Hematopoietic multipotent progenitor cell treated with erythropoietin and hydrocortisone succinate and interleukin-3 and kit ligand, for 15 days (in vitro differentiated cells): ENCODE measurements at places on chromosomes 16 and 17.

DNA sequence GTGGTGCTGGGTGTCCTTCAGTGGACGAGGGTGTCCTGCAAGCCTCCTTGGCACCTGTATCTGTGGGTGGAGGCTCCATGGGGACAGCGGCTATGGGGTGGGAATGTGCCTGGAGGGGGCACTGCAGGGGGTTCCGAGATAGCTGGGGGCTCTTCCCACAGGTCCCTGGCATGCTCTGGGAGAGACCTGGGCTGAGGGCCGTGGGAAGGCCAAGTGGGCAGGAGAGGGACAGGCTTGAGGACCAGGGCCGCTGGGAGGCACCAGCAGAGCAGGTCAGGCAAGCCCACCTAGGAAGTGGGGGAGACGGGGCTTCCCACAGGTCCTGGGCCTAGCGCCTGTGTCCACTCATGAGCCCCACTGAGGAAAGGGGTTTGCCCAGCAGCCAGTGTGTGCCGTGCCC is 9.7 kb downstream of the LRRC75A start:
- DNase-seq: no peak

GRCh38 chr17:20284570-20285295 is 182.6 kb downstream of the LGALS9B start:
- DNase-seq: no peak

- no peak for DNase-seq
Measured at GRCh38 chr16:13113741-13114140, 212.3 kb downstream of the SHISA9 start.

GRCh38 chr16:85428168-85428898 is 184.8 kb upstream of the GSE1 start:
- peak; percentile 56 for DNase-seq

- DNase-seq: no peak
Measured at GRCh38 chr16:12330946-12331345, 354.4 kb downstream of the SNX29 start.

GRCh38 chr17:83018658-83019193 is 60.7 kb upstream of the METRNL start:
- no peak for DNase-seq

DNA sequence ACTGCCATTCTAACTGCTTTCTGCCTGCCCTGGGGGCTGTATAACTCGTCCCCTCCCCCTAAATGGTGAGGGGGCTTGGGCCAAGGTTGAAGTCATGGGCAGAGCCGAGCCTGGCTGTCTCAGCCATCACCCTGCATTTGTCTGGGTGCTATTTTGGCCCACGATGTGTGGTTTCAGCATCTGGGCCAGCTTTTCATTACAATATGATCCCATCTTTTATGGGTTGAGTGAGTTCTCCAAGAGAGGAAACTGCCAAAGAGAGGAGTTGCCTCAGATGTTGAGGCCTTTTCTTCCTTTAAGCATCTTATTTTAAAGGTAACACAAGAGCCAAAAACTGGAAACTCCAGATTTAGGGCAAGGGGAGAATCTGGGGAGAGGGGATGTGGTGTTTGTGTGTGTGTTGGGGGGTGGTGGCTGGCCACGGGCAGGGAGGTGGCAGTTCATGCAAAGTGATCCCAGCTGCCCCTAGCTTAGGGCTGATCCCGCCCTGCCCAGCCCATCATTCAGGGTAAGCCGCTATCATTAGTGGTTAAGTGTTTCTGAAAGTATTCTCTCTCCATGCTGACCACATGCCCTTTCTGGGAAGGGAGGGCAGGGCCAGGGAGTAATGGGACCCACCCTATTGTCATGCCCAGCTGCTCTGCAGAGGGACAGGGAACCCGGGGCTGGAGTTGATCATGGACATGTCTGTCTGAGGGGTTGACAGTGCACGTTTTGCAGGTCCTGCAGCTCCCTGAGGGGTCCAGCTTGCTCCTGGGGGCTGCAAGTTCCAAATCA is 83.2 kb upstream of the CLEC18A start:
- no peak for DNase-seq

DNA sequence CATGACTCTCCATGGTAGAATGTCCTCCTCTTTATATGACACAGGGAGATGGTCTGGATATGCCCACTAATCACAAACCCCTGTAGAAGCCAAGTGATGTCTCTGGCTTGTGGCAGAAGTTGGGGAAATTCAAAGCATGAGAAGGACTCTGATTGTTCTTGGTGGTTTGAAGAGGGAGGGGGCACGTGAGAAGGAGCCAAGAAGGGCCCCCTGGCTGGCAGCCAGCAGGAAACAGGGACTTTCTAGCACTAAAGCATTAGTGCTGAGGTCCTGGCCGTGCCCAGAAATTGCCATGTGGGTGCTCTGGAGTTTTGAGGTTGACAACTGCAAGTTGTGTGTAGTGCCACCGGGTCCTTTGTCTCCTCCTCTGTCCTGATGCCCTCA is 199.9 kb downstream of the LGALS9B start:
- DNase-seq: no peak

DNA sequence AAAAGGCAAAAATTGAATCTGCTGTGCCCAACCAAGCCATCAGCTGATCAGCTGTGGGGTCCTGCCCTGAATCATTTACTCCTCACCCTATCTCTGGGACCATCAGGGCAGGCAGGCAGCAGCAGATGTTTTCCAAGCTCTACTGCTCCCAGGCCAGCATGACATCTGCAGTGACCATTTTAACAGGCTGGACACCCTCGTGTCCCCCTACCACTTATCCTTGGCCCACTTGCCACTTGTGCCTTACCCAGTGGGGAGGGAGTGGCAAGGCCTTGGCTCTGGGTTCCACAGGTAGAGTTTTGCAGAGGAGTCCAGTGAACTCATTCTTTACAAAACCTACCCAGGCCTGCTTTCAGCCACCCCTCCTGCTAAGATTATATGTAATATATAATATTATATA is 12.0 kb upstream of the CA4 start:
- DNase-seq: no peak

DNA sequence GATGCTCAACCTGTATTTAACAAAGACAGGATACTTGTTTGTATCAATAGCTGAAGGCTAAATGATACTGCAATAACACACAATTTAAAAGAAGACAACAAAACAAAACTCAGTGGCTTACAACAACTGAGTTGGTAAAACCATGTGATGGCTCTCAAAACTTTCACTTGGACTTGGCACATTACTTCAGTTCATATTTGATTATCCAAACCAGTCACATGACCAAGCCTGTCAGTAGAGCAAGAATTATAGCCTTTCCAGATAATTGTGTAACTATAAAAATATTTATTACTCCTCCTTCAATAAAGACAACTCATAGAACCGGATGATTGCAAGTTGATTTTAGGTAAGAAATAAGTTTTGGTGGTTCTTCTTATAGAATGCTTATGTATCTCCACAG is 56.8 kb downstream of the NQO1 start:
- DNase-seq: no peak

DNA sequence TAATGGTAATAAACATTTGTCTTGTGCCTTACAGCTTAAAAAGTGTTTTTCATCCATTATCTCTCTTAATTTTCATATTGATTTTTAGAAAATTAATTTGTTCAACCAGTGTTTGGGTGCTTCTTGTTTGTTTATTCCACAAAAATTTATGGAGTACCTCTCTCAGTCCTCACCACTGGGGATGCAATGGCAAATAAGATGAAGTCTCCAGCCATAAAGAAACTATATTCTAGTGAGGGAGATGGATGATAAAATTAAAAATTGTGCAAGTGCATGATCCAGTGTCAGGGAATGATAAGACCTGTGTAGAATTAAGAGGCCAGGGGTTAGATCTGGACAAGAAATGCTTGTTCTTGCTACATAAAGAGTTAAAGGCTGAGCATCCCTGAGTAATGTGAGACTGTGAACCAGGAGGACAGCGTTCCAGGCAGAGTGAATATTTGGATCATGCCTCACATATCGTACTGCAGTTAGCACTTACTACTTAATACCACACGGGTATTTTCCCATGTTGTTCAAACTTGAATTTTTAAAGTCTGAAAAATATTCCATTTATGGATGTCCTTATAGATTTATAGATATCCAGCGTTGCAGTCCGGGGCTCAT is 535.7 kb upstream of the HSBP1 start:
- DNase-seq: no peak

DNA sequence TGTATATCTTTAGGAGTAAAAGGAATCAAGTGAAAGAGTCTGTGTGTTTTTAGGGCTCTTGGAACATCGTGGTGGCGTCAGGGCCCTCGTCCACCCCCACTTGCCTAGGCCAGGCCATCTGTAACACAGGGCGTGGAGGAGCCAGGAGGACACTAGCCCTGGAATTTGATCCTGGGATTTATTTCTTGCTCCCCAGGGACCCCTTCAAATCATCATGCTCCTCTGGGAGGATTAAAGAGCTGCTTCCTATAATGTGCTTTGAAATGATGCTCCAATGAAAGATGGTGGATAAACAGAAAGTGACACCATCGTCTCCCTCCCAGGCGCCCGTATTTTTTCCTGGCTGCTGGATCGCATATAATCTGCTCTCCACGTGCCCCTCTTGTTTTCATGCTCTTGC is 113.3 kb downstream of the AATF start:
- no peak for DNase-seq

DNA sequence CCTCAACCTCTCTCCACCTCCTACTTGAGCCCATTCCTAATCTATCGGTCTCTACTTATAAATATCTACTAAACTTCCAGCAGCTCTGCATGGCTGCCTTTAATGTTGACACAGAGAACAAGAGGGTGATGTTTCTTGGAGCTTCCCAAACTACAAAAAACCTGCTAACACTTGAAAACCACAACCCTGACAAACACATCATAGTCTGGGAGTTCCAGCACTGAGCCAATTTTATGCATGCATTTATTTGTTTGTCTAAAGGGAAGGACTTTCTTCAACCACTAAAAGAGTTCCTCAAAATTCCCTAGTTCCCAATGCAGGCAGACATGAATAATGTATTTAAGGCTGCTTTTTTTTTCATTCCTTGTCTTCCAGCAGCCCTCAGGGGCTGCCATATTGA is 331.8 kb upstream of the XYLT1 start:
- DNase-seq: no peak

GRCh38 chr17:9419932-9420453 is 155.6 kb downstream of the STX8 start:
- DNase-seq: no peak

DNA sequence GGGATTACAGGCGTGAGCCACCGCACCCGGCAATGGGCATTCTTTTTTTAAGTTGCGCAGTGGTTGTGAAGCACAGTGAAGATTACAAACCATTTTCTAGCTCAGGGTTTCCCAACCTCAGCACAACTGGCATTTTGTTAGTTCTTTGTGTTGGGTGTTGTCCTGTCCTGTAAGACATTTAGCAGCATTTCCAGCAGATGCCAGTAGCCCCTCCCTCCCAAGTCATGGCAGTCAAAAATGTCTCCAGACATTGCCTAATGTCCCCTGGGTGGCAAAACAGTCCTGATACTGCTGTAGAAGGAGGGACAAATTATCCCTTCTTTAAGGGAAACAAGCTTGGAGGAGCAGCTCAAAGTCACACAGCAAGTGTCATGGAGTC is 15.6 kb downstream of the PLK1 start:
- DNase-seq: no peak

- no peak for DNase-seq
Measured at GRCh38 chr17:49887744-49888360, 40.0 kb upstream of the TAC4 start.

DNA sequence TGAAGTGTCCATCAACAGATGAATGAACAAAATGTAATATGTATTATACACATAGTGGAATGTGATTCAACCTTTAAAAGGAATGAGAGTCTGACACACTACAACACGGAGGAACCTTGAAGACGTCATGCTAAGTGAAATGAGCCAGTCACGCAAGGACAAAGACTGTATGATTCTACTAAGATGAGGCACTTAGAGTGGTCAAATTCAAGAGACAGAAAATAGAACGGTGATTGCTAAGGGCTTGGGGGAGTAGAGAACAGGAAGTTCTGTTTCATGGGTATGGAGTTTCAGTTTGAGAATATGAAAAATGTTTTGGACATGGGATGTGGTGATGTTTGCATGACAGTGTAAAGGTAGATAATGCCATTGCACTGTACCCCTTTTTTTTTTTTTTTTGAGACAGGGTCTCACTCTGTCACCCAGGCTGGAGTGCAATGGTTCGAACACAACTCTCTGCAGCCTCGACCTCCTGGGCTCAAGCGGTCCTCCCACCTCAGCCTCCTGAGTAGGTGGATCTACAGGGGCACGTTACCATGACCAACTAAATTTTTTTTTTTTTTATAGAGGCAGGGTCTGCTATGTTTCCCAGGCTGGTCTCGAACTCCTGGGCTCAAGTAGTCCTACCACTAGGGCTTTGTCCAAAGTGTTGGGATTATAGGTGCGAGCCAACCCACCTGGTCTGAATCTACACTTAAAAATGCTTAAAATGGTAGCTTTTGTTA is 2.9 kb upstream of the CCDC102A start:
- no peak for DNase-seq

- DNase-seq: no peak
Measured at GRCh38 chr16:88170528-88170991, 212.2 kb upstream of the ZNF469 start.

DNA sequence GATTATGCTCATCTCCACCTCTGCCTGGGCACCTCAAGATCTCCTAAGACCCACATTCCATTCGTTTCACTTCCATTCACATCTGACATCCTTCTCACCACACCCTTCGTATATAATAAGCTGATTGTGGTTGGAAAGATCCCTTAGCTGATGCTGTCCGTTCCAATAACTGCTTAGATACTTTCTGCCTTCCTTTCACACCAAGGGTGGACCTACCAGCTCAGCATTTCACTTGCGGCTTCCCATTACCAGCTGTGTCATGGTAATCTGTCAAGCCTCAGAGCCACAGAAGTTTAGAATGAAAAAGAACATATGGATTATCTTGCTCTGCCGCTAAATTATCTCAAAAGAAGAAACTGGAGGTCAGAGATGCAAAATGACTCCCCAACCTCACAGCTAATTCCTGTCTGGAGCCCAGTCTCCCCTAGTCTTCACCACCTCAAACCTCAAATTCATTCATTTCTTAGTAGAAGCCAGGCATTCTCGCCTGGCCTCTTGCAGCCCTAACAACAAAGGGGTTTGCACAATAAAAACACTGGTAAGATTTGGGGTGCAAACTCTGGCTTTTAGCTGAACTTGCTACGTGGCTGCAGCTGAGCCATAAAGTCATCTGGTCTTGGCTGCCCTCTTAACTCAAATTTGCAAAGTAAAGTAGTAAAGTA is 182.8 kb upstream of the HS3ST3A1 start:
- no peak for DNase-seq

GRCh38 chr16:27233731-27234130 is 30.4 kb downstream of the KDM8 start:
- no peak for DNase-seq

GRCh38 chr17:11693284-11693683 is 95.0 kb downstream of the DNAH9 start:
- DNase-seq: no peak

DNA sequence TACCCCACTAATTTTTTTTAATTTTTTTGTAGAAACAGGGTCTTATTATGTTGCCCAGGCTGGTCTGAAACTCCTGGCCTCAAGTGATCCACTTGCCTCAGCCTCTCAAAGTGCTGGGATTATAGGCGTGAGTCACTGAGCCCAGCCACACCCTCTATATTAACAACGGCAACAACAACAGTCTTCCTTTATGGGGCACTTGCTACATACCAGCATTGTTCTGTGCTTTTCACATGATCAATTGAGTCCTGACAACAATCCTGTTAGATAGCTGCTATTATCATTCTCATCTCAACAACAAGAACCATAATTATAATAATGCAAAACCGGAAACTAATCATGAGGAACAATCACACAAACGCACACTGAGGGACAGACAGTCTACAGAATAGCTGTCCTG is 12.6 kb upstream of the ARL5C start:
- no peak for DNase-seq

GRCh38 chr16:14132696-14133048 is 61.6 kb downstream of the MRTFB start:
- DNase-seq: no peak
